ENCODE measurements at places on chromosomes 12 and 14. TPM values are rescaled to one million over a fixed set of nuclear protein-coding genes. Genes with fewer than 3 reads are reported as not detected.

Gene EID3
- 4.3 TPM for total RNA-seq

Gene ARHGEF25
- 17.3 TPM for total RNA-seq

Gene CLEC2A
- not detected for total RNA-seq

Gene PPP1CC
- 629 TPM for total RNA-seq

Gene GMPR2
- total RNA-seq, result 101 TPM

Gene SRRM4
- 0.34 TPM for total RNA-seq

Gene RHOJ
- not detected for total RNA-seq

Gene SYNDIG1L
- total RNA-seq, result 0.40 TPM

DNA sequence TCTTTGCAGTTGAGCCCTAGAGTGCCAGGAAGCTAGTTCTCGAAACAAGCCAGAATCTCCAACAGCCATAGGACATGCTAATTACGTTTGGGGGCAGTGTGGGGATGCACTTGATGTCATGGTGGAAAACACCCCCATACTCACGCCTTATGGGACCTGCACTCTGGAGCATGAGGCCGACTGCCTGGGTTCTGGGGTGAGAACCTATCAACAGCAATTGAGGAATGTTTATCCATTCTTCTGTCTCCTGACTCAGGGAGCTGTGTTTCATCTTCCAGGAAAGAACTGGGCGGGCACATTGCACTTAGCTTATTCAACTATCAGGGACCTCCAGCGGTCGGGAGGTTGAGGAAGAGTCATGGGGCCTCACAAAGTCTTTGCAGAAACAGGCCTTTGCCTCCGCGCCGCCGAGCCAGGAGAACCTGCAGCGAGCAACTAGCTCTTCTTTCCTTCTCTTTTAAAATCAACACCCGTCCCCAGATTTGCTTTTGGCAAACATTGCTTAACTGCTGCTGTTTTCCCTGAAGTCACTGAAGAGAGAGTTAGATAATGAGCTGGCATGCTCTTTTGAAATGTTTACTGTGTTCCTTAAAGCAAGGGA, 226.1 kb upstream of the DIO3 start:
- H3K4me1 ChIP-seq, result peaks cover 49% of the 10 kb centered on the region
- H3K4me3 ChIP-seq, result no peak overlapping the region
- H3K27ac ChIP-seq, result no peak overlapping the region
- H3K36me3 ChIP-seq, result no peaks in the 10 kb centered on the region
- peak; percentile 56 for DNase-seq

- H3K36me3 ChIP-seq, result no peaks in the 10 kb centered on the region
- no peak for DNase-seq
- peaks cover 22% of the 10 kb centered on the region for H3K4me1 ChIP-seq
- no peak overlapping the region for H3K27ac ChIP-seq
- no peak overlapping the region for H3K4me3 ChIP-seq
Measured at GRCh38 chr12:46516933-46517578, 144.5 kb upstream of the SLC38A2 start.

GRCh38 chr12:30795410-30796312, 40.9 kb upstream of the CAPRIN2 start:
- no peaks in the 10 kb centered on the region for H3K36me3 ChIP-seq
- DNase-seq, result peak; percentile 84
- H3K4me1 ChIP-seq, result peaks cover 6% of the 10 kb centered on the region
- no peak overlapping the region for H3K27ac ChIP-seq

- peaks cover 12% of the 10 kb centered on the region for H3K4me1 ChIP-seq
- no peak overlapping the region for H3K27ac ChIP-seq
- no peaks in the 10 kb centered on the region for H3K36me3 ChIP-seq
- H3K27me3 ChIP-seq, result no peaks in the 10 kb centered on the region
Measured at GRCh38 chr14:39339003-39339402, 93.2 kb downstream of the FBXO33 start.

DNA sequence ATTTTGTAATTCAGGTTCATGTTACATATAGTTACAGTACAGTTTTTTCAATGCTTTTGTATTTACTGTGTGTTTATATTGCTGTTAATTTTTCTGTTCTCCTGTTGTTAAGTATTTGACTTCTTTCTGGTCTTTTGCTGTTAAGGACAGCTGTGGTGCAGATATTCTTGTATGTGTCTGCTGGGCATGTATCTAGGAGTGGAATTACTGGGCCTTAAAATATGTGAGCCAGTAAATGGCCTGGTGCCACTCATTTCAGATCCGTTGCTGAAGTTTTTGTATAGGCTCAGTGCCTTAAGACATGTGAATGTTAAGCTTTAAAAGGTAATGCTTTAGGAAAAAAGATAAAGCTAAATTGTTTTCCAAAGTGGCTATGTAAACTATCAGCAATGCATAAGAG, 87.3 kb downstream of the TTLL5 start:
- H3K4me1 ChIP-seq, result no peaks in the 10 kb centered on the region
- no peaks in the 10 kb centered on the region for H3K27me3 ChIP-seq
- peaks cover 25% of the 10 kb centered on the region for H3K36me3 ChIP-seq
- no peak for DNase-seq
- no peak overlapping the region for H3K27ac ChIP-seq

DNA sequence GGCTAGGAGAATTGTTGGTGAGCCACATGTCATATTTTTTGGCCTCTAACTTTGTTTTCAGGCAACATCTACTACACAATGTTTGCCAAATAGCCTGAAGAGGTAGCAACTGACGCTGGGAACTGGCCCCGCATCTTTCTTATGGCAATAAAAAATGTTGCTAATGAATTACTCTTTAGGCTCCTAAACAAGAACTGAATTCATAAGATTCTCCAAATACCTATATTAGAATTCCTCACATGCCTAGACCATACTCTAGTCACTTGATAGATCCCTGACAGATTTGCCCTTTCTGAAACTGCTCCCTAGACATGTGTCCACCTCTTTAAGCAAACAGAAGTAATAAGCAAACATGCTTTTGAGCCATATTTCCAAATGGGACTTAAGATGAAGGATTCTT, 209.0 kb upstream of the ATXN7L3B start:
- H3K4me1 ChIP-seq, result no peaks in the 10 kb centered on the region
- H3K27me3 ChIP-seq, result no peaks in the 10 kb centered on the region
- H3K36me3 ChIP-seq, result no peaks in the 10 kb centered on the region
- H3K27ac ChIP-seq, result no peak overlapping the region
- no peak overlapping the region for H3K4me3 ChIP-seq
- DNase-seq, result no peak

GRCh38 chr12:122311696-122312095, 45.4 kb upstream of the VPS33A start:
- H3K4me3 ChIP-seq, result no peak overlapping the region
- H3K27me3 ChIP-seq, result no peaks in the 10 kb centered on the region
- no peaks in the 10 kb centered on the region for H3K36me3 ChIP-seq

- DNase-seq, result no peak
- no peak overlapping the region for H3K27ac ChIP-seq
- no peak overlapping the region for H3K4me3 ChIP-seq
- no peaks in the 10 kb centered on the region for H3K36me3 ChIP-seq
- no peaks in the 10 kb centered on the region for H3K27me3 ChIP-seq
Measured at GRCh38 chr12:95723693-95724384, 66.7 kb downstream of the NTN4 start.

- no peaks in the 10 kb centered on the region for H3K36me3 ChIP-seq
- H3K4me3 ChIP-seq, result no peak overlapping the region
- H3K4me1 ChIP-seq, result no peaks in the 10 kb centered on the region
- no peaks in the 10 kb centered on the region for H3K27me3 ChIP-seq
- no peak for DNase-seq
Measured at GRCh38 chr12:59650588-59651228, 54.9 kb downstream of the SLC16A7 start.

- no peaks in the 10 kb centered on the region for H3K27me3 ChIP-seq
- peak; percentile 51 for DNase-seq
- H3K36me3 ChIP-seq, result no peaks in the 10 kb centered on the region
- H3K4me3 ChIP-seq, result no peak overlapping the region
- H3K4me1 ChIP-seq, result peaks cover 20% of the 10 kb centered on the region
Measured at GRCh38 chr14:89773644-89774316, 180.8 kb downstream of the EFCAB11 start.

DNA sequence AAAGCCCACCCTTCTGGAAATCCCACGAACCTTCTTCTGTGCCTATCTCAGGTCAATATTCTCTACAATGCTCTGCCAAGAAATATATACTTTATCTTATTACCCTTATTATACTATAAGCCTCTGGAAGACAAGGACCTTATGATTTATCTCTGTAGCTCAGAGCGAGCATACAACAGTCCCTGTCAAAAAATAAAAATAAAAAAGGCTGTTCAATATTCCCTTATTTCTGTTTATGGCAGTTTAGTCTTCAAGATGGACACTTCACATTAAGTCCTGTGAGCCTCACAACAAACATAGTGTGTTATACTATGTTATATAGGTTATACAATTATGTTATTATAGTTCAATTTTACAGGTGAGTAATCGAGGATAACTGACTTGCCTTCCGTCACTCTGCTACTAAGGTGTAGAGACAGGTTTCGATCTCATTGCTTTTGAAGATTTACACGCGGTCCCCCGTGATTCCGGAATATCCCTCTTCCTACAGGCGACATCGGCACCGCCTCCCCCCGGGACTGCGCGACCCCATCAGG, 562 bp downstream of the EAPP start:
- peak overlapping the region; percentile 75 for H3K4me3 ChIP-seq
- no peaks in the 10 kb centered on the region for H3K27me3 ChIP-seq
- H3K36me3 ChIP-seq, result no peaks in the 10 kb centered on the region

- peak overlapping the region; percentile 62 for H3K4me3 ChIP-seq
- peaks cover 79% of the 10 kb centered on the region for H3K27me3 ChIP-seq
- DNase-seq, result peak; percentile 41
Measured at GRCh38 chr14:60658211-60658690, 9.0 kb upstream of the SIX1 start.

DNA sequence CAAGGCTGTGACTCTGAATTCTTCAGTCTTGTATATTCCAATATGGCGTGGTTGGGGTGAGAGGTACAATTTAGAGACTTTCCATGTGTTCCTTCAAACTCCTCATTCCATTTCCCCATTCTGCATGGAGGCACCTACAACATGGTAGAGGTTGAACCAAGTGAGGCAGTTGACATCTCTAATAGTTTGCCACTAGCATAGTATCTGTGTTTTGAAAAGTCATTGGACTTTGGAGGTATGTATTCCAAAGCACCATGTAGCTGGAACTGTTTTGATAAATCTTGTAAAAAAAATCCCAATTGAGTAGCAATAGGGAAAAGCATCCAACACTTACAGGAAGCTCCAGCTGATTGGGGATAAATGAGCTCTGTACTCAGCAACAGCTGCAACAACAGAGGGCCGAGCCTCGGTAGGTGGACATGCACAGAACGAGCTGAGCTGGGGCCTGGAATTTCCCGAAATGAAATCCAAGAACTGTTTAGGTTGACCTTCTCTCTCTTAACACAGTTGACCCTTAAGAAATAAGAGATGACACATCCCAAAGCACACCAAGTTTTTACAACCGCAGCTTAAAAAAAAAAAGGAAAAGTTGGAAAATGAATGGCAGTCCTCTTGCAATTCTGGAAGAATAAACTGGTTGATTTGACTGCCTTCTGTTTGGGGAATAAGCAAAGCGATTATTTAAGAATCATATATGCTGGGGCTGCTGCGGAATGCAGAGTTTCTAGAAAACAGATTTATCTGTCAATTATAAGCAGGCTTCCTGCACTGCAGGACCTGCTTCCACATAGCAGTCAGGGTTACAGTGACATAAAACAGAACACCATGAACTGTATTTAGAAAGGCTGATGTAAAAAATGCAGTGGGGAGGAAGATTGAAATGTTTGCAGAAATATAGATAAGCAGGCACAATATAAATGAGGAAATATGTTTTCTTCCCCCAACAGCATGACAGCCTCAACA, 194.6 kb upstream of the KRR1 start:
- H3K4me3 ChIP-seq, result no peak overlapping the region
- H3K4me1 ChIP-seq, result no peaks in the 10 kb centered on the region

DNA sequence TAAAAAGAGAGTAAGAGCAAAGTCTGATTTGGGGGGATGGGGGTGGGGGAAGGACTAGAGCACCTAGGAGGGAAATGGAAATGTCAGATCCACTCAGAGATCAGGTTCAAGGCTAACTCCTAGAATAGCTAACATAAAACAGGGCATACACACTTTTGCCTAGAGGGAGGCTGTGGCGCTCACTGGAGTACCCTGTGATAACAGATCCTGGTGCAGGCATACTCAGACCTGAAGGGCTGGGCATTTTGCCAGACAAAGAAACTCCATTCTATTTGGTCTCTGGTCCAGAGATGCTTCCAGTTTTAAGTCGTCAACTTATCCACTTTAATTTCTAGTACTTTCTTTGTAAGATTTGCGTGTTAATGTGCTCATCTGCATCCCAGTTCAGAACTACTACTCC, 5.8 kb downstream of the CTDSP2 start:
- peaks cover 81% of the 10 kb centered on the region for H3K4me1 ChIP-seq
- no peak overlapping the region for H3K27ac ChIP-seq
- DNase-seq, result no peak
- H3K36me3 ChIP-seq, result no peaks in the 10 kb centered on the region
- H3K27me3 ChIP-seq, result no peaks in the 10 kb centered on the region

DNA sequence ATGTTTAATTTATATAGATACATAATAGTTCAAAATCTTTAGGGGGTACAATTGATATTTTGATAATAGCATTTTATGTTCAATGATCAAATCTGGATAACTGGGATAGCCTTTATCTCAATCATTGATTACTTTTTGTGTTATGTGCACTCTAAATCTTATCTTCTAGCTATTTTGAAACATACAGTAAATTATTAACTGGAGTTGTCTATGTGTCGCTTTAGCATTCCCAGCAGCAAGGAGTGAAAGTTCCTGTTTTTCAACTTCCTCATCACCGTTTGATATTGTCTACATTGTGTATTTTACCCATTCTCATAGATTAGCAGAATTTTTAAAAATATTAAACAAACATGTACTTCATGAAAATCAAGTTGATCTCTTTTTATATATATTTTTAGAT, 1207.4 kb downstream of the TMEM121 start:
- no peaks in the 10 kb centered on the region for H3K36me3 ChIP-seq
- H3K4me3 ChIP-seq, result no peak overlapping the region
- H3K4me1 ChIP-seq, result no peaks in the 10 kb centered on the region
- H3K27ac ChIP-seq, result no peak overlapping the region
- DNase-seq, result no peak

GRCh38 chr14:85527445-85528035, 2.4 kb upstream of the FLRT2 start:
- H3K4me3 ChIP-seq, result no peak overlapping the region
- H3K27me3 ChIP-seq, result peaks cover 39% of the 10 kb centered on the region
- H3K27ac ChIP-seq, result no peak overlapping the region
- H3K36me3 ChIP-seq, result no peaks in the 10 kb centered on the region
- peaks cover 20% of the 10 kb centered on the region for H3K4me1 ChIP-seq
- DNase-seq, result no peak

DNA sequence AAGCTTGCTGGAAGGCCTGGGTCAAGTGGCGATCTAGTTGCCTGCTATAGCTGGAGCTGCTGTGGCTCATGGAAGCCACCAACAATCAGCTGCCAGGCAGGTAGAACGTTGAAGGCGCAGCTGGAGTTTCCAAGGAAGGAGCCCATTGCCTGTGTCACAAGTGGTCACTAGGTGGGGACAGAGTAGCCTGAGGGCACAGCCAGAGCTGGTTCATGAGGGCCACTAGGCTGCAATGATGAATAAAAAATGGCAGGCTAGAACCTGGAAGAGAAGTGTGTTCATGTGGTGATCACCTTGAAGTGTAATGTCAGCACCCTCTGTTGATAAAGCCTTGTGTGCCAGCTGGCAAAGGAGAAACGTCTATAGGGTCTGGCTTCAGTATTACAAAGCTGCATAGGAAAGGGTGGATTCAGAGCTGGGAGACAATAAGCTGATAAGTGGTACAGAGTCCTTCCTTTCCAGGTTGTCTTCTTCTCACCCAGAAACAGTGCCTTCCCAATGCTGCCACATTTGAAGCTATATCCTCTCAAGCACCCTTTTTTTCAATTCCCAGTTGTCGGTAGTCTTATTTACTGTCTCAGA, 165.8 kb downstream of the EMP1 start:
- H3K4me3 ChIP-seq, result no peak overlapping the region
- DNase-seq, result peak; percentile 83
- H3K27me3 ChIP-seq, result no peaks in the 10 kb centered on the region
- H3K4me1 ChIP-seq, result peaks cover 4% of the 10 kb centered on the region
- no peaks in the 10 kb centered on the region for H3K36me3 ChIP-seq
